ENCODE measurements at places on chromosomes 3 and 15.

DNA sequence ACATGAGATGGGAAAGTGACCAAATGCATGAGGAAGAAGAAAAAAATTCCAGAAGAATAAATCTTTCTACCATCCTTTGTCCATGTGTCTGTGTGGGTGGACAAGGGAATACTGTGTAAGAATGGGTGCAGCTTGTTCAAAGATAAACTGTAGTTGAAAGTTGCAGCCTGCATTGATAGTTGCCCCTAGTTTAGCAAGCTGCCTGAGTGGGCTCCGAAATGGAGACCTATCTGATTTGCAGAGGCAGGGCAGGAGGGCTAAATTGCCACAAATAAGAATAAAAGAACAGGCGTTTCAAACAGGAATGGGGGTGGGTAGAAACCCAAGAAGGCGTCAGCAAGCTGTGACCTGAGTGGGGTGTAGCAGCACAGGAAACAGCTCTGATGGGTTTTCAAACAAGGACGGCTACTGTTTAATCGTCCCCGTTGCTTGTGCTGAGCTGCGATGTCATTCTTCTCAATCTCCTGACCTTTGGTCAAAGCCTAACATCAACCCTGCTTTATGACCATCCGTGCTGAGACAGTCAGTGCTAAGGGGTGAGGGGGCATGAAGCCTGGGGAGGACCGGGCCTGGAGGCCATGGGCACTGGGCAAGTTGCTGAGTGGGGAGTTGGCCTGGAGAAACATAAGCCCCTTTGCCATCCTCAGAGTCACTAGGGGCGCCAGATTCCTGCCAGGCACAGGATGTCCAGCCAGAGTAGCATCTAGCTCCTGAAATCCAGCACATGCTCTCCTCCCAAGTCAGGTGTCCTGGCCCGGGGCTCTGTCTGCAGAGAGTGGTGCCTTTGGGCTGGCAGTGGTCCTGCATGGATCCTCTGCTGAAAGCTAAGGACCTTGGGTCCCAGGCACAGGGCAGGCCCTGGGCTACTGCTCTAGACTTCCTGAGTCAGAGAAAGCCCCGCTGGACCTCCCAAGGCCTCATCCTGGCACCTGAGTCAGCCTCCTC is 19.2 kb upstream of the C15orf39 start:
- no peak for DNase-seq

- no peak for DNase-seq
Observed at GRCh38 chr15:71651750-71652186, 158.6 kb upstream of the NR2E3 start.

DNA sequence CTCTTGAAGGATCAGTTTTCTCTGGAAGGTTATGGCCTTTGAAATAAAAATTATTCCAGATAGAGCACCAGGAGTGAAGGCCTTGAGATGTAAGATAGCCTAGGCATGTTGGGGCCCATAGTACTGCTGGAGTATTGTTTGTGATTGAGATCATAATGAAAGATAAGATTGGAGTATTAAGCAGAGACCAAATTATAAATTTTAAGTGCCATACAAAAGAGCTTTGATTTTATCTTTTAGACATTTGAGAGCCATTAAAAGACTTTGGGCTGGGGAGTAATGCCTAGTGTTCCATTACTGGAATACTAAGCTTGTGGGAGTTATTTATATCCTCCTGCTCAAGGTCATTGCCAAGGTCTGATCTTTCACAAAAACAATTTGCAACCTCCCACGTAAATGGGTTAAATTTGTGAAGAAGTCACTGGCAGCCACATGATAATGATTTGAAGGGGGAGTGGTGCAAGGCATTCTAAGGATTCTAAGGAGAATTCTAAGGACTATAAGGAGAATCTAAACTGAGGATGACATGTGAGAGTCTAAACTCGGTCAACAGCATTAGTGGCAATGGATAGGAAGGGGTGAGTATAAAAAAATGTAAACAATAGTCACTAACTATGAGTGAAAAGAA is 12.8 kb downstream of the ELL3 start:
- DNase-seq = no peak

DNA sequence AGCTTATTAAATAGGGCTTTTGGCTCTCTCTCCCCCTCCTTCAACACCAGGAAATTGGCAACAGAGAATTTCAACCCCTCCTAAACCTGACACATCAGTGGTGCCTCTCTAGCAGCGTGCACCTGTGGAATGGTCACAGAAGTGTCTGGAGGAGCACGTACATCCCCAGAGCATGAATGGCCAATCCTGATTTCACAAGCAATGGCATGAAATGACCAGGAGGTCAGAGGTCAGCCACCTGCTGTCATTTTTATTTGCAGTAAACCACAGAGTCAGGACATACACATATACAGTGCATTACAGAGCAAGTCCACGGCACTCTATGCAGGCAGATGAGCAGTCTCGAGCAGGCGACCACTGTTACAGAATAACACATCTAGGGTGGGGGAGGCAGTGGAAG is 25.1 kb upstream of the ETV5 start:
- no peak for DNase-seq

DNA sequence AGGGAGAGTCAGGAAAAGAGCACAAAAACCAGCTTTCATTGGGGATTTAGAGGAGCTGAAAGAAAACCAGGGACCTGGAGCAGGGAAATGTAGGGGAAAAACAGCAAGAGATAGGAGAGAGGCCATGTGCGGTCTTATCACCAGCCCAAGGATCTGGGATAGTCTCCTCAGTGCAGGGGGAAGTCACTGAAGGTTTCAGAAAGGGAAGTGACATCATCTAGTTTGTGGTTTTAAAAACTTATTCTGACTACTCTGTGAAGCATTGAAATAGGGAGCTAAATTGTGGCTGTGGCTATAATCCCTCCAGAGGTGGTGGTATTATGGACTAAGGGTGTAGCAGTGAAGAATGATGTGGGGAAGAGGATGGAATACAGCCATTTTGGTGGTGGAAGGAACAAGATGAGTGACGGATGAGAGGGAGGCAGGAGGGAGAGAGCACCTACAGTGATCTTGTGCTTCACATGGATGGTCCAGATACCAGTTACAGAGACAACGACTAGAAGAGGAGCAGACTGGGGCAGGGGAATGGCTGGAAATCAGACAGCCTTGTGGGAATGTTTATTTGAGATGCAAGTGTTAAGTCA is 72.7 kb downstream of the HMG20A start:
- DNase-seq = no peak

- DNase-seq = no peak
Observed at GRCh38 chr15:101579631-101580163, 72.5 kb downstream of the TM2D3 start.

DNA sequence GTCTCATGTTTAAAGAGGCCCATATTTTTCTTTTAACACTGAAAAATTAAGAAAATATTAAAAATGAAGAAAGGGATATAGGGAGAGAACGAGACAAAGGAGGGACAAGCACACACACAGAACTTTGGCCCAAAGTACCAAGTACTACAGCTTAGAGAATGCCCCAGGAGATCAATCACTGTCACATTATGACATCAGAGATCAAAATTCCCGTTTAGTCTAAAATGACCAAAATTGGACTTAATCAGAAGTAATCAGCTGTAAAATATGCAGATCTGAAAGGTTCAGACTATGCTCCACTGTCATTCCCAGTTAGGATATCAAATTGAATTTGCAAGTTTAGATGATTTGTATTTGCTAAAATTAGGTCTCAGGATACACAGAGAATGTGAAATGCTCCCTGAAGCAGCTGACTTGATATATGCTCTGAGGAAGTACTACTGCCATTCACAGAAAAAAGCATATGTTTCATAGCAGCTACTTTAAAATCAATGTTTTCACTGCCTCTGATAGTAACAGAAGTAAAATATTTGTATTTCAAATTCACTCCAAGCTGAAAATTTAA is 123.0 kb downstream of the PEAK1 start:
- DNase-seq = no peak

- DNase-seq = no peak
Observed at GRCh38 chr3:105228696-105229095, 138.0 kb upstream of the ALCAM start.

DNA sequence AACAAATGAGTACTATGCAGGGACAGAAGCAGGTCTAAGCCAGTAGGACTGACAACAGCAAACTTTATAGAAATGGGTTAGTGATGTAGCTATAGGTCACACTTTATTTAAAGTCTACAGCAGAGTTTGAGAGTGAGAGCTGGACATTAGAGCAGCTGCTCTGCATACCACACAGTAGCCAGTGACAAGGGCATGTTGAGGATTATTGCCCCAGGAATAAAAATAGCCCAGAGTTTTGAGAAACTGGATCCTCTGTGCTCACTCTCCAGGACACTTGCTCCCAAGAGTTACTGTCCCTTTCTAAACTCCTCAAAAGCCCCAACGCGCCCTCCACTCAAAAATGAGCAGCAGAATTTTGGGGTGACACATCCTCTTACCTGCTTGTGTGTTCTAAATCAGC is 21.1 kb downstream of the LRTM1 start:
- DNase-seq = no peak

- no peak for DNase-seq
Observed at GRCh38 chr3:63937661-63938651, 25.8 kb upstream of the SCAANT1 start.

DNA sequence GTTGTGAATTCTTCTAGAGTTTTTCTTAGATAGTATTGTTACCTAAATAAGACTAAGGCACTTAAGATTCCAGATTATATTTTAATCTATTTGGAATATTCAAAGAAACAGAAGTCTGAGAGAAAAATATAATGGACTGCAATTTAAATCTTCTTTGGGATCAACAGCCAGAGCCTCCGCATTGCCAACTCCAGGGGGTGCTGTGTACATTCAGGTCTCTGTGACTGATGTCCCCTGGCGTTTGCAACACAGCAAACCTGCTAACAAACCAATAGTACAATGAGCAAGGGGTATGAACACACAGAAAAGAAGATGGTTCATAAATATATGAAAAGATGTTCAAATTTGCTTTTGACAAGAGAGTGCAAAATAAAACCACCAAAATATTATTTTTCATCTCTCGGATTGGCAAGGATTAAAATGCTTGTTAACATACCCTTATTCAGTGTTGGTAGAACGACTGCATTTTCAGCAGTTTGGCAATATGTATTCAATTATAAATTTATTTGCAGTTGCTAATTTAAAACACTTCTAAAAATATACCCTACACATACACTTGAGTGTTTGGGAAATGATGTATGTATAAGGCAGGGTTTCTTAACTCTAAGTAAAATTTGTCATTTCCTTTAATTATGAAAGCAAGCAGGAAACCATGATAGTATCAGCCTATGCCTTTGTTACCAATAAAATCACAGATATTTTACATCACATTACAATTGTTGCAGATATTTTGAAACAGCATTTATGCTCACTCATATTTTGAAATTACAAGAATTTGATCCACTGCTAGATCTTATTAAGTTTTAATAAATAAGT is 16.1 kb upstream of the TM4SF1 start:
- DNase-seq = peak; percentile 62

DNA sequence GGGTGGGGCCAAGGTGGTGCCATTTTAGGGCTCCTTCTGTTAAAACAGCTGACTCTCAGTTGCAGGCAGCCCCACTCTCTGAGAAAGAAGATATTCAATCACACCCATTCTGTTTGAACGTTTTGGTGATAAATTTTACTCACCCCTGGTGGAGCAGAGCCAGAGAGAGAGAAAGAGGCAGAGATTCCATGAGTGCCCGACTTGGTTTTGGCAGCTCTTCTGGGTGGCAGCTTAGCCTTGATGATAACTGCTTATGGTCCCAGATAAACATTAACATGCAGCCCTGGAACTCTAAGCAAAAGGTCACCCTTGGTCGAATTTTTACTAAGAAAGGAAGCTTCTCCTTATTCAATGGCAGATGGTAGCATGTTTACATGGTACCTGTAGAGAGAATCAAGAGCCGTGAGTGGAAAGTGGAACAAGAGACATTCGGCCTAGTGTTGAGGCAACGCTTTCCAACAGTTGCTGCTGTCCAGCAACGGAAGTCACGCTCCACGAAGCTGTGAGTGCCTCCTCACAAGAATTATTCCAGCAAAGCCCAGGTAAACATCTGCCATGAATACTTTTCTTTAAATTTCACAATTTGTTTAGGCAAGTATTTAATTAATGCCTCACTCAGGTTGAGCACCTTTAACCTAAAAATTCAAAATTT is 530.6 kb upstream of the ROBO2 start:
- no peak for DNase-seq

DNA sequence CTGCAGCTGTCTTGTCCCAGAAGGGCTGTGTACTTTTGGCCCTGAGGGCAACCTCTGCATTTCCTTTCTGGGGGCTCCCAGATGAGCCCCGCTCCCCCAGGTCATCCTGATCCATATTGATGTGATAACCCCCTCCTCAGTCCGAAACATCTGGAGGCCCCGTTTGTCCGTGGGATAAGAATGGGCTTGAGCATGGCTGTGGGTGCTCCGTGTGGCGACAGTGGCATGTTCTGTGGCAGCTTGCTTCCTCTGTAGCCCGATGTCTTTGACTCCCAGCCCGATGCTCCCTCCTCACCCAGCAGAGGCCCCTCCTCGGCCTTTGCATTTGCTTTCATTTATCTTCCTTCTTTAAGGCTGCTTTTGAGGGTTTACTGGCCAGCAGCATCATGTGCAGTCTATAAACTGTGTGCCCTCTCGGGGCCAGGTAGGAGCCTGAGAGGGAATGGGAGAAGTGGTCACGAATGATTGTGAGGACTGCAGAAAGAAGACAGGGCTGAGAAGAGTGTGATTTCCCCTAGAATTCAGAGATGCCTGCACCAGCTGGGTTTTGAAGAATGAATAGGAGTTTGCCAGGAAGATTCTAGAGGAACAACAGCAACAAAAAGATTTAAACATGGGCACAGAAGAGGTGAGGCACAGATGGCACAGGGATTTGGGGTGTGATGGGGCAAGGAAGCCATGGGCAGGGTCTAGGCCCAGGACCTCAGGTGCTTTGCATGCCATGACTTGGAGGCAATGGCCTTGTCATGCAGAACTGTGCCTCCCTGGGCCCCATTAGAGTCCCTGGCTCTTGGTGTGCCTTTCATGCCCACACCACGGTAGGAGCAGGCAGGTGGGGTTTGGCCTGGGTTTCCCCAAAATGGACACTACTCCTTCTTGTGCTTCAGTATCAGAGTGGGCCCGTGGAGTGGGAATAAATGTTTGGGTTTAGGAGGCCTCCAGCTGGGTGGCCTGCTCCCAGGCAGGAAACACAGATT is 34.2 kb downstream of the APBA2 start:
- DNase-seq = no peak

DNA sequence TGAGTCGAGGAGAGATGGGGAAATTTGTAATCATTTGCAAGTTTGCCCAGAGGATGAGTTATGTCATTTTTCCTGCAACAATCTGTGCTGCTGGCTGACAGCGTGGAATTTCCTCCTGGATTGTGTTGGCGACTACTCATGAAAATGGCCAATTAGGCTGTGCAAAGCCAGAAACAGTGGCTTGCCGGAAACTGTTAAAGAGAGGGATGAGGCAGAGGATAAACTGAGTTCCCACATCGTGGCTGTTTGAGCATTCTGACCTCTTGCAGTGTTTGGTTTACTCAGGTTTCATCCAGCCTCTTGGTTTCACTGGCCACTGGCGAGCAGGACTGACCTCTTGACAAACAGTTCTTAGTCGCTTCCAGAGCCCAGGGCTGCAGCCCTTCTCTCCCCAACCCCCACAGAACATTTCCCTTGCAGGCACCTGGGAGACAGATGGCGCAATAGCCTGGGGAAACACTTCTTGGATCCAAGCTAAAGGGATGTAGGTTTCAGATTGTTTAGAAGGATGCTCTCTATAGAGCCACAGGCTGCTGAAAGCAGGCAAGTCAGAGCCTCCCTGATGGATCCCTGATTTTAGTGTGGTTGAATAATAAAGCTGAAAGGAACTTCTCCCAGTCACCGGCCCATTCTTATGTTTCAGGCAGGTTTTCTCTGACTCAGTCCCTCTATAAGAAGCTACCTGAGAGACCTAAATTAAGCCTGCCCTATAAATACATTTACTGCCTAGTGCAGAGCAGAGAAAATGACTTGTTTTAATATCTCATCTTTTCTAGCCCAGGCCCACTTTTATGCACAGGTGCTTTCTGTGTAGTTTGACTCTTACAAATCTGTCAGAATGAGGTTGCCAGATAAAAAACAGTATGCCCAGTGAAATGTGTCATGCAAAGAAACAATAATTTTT is 92.8 kb upstream of the UBE2E1 start:
- peak; percentile 95 for DNase-seq
